ENCODE measurements at places on chromosomes 2 and 18.

- no peak for DNase-seq
Measured at GRCh38 chr2:233974530-233975071, 57.4 kb downstream of the TRPM8 start.

- no peak for DNase-seq
Measured at GRCh38 chr2:128594953-128595677, 276.4 kb upstream of the HS6ST1 start.

GRCh38 chr18:48402953-48403352 is 6.2 kb downstream of the ZBTB7C start:
- DNase-seq = no peak

GRCh38 chr18:58313491-58314032 is 269.5 kb downstream of the NEDD4L start:
- no peak for DNase-seq

GRCh38 chr2:112198780-112199179 is 56.1 kb downstream of the ZC3H8 start:
- DNase-seq = no peak

DNA sequence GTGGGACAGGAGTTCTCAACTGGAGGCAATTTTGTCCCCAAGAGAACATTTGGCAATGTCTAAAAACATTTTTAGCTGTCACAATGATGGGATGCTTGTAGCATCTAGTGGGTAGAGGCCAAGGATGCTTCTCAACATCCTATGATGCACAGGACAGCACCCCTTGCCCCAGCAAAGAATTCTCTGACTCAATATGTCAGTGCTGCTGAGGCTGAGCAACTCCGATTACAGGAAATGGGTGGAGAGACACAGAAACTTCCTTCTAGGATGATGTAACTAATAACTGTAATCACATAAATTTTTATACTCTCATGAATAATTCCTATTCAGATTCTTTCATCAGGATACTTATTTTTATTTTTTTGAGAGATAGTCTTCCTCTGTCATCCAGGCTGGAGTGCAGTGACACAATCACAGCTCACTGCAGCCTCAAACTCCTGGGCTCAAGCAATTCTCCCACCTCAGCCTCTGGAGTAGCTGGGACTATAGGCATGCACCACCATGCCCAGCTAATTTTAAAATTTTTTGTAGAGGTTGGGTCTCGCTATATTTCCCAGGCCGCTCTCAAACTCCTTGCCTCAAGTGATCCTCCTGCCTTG is 120.3 kb upstream of the ACAA2 start:
- no peak for DNase-seq

DNA sequence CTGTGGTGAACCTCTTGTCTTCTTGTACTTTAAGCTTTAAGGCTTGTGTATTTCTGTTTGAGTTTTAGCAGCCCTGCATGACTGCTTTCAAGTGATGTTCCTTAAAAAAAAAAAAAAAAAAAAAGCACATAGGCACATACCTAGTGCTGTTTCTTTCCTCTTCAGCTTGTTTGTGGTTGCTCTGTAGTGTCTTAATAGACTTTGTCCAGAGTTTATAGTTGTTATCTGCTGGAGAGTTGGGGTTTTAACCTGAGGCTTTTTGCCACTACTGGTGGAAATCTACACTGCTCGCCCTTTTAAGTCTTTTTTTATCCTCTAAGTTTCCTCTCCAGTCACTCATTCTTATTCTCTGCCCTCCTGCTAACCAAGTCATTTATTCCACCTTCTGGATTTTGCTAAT is 34.5 kb downstream of the AGFG1 start:
- DNase-seq = no peak

- no peak for DNase-seq
Measured at GRCh38 chr2:118251427-118251826, 163.2 kb downstream of the INSIG2 start.

- no peak for DNase-seq
Measured at GRCh38 chr2:235358981-235359471, 134.8 kb upstream of the AGAP1 start.

- DNase-seq = no peak
Measured at GRCh38 chr2:141399270-141399669, 731.5 kb downstream of the LRP1B start.

DNA sequence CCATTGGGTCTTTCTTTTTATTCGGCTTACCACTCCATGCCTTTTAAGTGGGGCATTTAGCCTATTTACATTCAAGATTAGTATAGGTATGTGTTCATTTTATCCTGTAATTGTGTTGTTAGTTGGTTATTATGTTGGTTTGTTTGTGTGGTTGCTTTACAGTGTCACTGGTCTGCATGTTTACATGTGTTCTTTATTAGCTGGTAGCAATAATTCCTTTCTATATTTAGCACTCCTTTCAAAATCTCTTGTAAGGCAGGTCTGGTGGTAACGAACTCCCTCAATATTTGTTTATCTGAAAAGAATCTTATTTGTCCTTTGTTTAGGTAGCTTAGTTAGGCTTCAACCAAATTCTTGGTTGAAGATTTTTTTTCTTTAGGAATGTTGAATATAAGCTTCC is 68.7 kb upstream of the XDH start:
- DNase-seq = no peak

GRCh38 chr2:55097461-55098410 is 47.5 kb upstream of the RTN4 start:
- no peak for DNase-seq

DNA sequence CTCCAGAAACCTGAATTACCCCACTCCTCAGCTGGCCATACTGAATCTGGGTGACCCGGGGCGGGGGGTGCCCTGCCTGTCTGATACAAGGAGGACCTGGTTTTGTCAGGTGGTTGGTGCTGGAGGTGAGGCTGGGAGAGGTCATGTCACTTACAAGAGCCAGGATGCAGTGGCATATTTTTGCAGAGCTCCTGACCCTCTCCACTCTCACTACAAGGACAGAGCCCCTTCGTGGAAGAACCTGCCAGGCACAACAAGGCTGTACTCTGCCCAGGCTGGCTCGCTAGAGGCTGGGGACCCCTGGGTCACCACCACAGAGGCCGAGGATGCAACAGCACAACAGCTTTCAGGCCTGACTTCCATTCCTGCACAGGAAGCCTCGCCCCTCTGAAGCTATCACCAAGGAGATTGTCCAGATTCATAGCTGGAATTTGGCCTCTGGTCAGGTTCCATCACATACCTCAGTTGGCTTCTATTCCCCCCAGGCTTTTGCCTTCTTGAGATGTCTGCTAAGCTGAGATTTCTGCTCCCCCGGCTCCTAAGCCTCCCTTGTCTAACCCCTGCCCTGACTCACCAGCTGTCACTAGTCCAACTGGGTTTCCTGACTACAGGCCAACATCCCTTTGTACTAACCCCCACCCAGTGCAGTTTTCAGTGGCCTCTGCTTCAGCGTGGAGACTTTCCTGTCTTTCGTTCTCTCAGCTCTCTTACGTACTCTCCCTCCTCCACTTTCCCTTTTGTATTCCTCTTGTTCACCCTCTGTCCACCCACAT is 132.5 kb upstream of the EPAS1 start:
- no peak for DNase-seq

DNA sequence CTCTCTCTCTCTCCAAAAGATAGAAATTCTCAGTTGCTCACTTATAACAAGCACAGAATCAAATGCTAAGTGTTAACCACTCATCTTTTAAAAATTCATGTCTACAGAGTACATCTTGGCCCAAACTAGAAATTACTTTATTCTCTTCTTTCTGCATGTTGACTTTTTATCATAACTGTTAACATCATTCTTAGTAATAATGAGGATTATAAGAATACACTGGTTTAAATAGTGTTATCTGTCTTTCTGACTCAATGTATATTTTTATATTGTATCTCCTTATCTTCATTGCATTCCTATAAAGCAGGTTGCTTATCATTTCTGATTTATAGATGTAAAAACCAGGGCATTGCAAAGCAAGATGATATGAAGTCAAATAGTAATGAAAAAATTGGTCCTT is 17.8 kb upstream of the KLF7 start:
- no peak for DNase-seq

- DNase-seq = no peak
Measured at GRCh38 chr2:62270728-62271127, 74.8 kb downstream of the B3GNT2 start.

GRCh38 chr18:7982216-7982615 is 415.1 kb downstream of the PTPRM start:
- DNase-seq = no peak

- DNase-seq = peak; percentile 72
Measured at GRCh38 chr18:63161032-63161760, 158.4 kb downstream of the BCL2 start.

DNA sequence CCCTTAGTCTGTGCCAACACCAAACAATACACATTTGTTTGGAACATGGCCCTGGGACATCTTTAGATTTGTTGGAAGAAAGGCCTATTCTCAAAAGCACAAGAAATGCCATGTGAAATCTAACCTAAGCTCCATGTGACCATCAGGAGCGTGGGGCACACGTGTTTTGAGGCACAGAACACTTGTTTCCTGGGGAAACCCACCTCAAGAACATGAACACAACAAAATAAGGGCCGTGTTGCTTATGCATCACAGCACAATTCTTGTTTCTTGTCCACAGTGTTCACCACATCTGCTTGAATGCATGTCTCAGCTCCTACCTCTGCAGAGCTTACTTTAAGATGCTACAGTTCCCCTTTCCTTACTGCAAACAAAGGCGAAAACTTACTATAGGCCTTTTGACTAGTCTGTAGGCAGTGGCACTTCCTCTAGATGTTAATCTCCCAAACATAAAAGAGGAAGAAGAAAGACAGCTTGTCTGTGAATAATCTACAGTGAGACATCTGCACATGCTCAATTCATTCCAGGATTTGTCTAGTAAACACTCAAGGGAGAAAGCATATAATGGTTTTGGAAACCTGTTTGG is 165.0 kb downstream of the ANKRD44 start:
- no peak for DNase-seq

DNA sequence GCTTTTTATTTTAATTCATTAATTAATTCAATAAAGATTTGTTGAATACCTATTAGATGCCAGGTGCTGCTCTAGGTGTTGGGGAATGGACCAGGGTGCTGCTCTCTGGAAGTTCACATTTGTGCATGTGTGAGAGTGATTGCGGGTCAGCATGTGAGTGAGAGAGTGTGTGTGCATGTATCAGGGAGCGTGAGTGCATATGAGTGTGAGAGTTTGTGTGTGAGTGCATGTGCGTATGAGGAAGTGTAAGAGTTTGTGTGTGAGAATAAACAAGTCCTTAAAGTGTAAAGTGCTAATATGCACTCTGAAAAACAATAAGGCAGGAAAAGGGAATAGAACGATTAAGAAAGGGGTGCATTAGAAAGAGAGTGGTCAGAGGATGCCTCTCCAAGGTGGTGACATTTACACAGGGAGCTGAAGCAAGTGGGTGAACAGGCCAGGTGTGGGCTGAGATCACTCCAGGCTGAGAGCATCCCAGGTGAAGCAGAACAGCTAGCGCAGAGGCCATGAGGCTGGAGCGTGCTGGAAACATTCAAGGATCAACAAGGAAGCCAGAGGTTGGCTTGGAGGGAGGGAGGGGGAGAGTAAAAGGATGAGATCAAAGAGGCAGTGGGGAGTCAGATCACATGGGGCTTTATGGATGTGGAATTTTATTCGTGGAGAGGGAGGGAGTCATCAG is 50.5 kb upstream of the SLC1A4 start:
- DNase-seq = no peak

DNA sequence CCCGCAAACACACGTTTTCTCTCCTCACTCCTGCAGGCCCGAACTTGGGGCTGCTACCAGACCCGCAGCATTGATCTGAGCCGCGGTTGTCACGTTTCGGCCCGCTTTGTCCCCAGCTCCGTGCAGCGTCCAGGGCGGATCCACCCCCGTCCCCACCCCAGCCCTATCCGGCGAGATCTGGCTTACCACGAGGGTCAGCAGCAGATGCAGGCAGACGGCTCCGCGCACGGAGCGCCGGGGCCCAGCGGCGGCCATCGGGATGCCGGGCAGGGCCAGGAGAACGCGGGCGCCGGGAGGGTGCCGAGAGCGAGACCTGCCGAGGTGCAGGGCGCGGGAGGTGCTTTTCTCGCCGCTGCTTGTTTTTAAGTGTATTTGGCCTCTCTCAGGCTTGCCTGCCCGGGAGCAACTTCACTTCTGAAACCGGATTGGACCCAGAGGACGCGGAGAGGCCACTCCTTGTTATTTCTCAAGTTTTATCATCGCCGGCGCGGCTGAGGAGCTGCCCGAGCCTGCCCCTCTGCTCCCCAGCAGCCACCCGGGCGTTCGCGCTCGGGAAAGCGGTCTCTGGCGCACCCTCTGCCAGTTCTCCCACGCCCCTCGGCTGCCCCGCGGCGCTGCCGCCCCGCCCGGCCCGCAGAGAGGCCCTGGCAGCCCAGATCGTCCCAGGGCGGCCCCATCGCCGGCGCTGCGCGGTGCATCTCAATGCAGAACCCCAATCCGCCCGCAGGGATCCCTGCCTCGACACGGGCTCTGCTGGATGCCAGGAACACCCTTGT is at the start of gene DSC3:
DSC3 (minus strand) TSS at position 337 of the 776 bp plus-strand sequence; CDS start at position 255, 82 bp downstream.
- no peak for DNase-seq

- no peak for DNase-seq
Measured at GRCh38 chr2:112706170-112706664, 14.6 kb upstream of the NT5DC4 start.

DNA sequence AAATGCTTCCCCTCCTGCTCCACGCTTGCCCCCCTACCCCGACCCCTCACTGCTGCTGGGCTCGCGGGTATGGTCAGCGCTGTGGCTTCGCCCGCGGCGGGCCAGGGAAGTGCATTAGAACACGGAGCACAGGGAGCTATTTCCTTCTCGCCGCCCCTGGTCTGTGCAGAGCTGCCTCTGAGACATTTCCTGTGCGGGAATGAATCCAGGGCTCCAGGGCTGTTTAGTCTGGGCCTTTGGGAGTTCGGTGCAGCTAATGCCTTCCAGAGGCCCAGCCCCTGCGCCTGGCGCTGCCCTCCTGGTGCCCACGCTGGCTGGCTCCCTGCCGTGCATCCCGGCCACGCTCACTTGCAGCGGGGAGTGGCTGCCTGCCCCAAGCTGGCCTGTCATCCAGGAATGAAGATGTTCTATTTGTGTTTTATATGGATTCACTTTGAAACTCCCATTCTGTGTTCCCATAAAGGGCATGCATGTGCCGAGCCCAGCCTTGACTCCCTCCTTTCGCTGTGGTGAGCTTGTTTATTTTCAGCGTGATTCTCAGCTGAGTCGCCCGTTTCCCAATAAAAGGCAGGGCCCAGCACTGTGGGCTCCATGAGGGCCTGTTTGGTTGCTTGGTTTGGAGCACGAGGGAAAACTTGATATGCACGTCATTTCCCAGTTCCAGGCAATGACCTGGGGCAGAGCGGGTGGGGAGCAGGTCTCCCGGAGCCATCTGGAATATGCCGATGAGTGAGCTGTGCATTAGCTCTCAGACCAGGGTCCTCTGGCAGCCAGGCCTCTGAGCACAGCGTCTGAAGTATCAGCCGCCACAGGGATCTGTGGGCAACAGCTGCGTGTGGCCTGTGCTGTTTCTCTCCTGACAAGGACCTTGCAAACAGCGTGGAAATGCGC is 42.7 kb downstream of the SH3RF3 start:
- DNase-seq = no peak

- no peak for DNase-seq
Measured at GRCh38 chr2:95328358-95329125, 31.4 kb downstream of the KCNIP3 start.

GRCh38 chr2:165621086-165621560 is 151.6 kb downstream of the CSRNP3 start:
- no peak for DNase-seq

- no peak for DNase-seq
Measured at GRCh38 chr18:11963991-11964484, 17.3 kb upstream of the IMPA2 start.
